ENCODE measurements at places on chromosomes 5 and 9.
A peak's percentile ranks its signal among the peaks of the same experiment; 100 is the strongest.

DNA sequence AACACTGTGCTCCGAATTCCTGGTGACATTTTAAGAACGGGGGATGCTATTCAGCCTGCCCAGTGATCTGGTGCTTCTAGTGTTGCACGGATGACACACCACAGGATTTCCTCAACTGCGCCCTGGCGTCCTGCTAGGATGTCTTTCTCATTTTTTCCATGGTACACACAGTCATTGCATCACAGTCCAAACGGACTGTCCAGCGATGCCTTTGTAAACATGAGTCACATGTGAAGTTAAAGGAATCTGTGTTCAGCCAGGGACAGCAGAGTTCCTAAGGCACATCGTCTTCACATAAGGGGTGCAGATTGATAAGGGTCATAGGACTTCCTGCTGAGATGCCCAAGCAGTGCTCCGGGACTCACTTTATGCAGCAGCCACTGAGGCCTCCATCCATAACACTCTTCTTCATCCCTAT is 9.3 kb upstream of the PTPN3 start:
- no peak for DNase-seq

DNA sequence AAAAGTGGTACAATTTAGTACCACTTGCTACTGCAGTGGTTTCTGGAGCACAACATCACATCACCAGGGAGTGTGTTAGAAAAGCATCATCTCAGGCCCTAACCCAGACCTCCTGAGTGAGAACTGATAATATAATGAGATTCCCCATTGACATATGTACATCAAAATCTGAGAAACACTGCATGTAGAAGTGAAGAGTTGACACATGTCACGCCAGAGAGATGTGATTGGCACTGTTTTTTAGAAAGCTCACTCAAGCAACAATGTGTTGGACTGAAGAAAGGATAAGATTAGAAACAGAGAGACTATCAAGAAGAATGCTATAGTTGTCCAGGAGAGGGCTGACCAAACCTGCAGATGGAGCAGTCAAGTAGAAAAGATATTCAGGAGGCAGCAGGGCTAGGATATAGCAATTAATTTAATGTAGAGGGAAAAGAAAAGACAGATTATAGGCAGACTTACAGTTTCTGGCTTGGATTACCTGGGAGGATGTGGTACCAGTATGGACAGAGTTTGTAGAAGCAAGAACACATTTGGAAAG is 324.4 kb upstream of the ADAMTSL1 start:
- no peak for DNase-seq

- no peak for DNase-seq
These were observed 1793.8 kb upstream of the WWC1 start for GRCh38 chr5:166497496-166498104.

- DNase-seq, result peak; percentile 53
These were observed 54.0 kb downstream of the ALG2 start for GRCh38 chr9:99167694-99168093.

DNA sequence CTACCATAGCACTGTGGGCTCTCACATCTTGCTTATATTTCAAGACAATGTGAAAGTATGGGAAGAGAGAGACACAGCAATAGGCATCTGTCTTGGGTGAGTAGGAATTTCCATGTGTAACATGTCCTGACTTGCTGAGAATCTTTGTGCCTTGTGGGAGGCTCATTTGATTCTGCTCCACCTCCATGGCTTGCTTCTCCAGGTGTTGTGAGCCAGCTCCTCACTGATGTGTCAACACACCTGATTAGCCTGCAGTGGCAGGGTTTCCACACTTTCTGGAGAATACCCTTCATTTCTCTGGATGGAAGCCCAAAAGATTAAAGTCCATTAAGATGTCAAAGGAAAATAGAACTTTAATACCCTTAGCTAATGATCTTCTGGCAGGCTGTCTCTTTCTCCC is 613.6 kb downstream of the ZNF608 start:
- no peak for DNase-seq

DNA sequence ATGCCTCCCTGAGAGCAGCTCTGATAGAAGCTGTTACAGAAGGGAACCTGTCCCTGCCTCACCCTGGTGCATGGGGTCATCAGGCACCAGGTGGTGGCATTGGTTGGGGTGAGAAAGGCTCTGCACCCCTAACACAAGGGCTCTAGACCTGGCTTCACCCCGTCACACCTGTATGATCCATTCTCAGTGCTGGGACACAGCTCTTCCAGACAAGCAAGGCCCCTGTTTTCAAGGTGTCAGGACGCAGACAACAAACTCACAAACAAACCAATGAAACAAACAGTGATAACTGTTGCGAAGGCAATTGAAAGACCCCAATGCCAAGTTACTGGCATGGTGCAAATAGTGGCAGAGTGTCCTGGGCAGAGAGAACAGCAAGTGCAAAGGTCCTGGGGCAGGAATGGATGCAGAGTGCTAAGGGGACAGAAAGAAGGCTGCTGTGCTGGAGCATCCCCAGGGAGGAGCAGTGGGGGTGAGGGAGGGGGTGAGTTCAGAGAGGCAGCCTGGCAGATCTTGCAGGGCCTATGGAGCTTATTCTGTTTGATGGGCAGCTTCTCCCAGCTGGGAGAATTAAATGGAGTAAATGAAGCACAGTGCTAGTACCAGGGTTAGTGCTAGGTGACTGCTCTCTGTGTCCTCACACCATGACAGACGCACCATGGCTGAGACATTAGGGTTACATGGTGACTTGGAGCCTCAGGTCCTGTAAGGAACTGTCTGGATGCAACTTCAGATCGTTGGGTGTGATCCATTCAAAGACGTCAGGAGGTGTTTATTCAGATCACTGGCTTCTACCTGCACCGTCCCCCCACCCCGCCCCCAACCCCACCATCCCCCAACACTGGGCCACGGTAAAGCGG is 67.9 kb upstream of the UNC5A start:
- DNase-seq, result no peak

DNA sequence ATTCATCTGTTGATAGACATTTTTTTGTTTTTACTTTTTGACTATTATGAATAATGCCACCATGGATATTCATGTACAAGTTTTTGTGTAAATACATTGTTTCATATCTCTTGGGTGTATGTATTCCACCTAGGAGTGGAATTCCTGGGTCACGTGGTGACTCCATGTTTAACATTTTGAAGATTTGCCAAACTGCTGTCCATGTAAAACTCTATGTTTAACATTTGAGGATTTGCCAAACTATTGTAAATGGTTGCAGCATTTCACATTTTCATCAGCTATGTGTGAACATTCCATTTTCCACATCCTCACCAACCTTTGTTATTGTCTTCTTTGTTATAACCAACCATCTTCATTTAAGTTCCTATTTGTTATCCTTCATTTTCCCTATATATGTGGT is 12.2 kb downstream of the TMEFF1 start:
- no peak for DNase-seq

DNA sequence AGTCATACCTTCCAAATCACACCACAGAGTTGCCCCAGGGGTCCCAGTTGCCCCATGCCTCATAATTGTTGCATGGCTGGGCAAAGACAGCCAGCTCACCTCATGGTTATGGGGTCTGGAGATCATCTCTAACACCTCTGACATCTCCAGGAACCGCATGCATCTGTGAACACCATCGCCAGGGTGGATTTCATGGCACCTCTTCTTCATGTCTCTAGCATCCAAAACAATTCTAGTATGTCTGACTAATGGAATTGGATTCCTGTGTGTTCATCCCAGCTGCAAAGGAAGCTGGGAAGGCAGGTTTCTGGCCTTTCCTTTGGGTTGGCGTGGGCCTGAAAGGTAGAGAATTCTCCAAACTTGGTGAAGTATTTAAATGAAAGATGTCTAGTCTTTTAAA is 122.3 kb upstream of the ABCA1 start:
- no peak for DNase-seq

GRCh38 chr9:130304643-130305042 is 39.1 kb downstream of the HMCN2 start:
- DNase-seq, result no peak

GRCh38 chr5:41770799-41771198 is 99.4 kb downstream of the OXCT1 start:
- no peak for DNase-seq

- DNase-seq, result no peak
These were observed 141.9 kb upstream of the EFNA5 start for GRCh38 chr5:107812570-107813141.

GRCh38 chr9:85115473-85115872 is 445.9 kb downstream of the NTRK2 start:
- no peak for DNase-seq

- peak; percentile 16 for DNase-seq
These were observed 23.9 kb upstream of the SAP30L start for GRCh38 chr5:154421868-154422267.

- DNase-seq, result no peak
These were observed 151.5 kb downstream of the SLC12A2 start for GRCh38 chr5:128234928-128235641.
